ENCODE measurements at places on chromosomes 1 and 21.

DNA sequence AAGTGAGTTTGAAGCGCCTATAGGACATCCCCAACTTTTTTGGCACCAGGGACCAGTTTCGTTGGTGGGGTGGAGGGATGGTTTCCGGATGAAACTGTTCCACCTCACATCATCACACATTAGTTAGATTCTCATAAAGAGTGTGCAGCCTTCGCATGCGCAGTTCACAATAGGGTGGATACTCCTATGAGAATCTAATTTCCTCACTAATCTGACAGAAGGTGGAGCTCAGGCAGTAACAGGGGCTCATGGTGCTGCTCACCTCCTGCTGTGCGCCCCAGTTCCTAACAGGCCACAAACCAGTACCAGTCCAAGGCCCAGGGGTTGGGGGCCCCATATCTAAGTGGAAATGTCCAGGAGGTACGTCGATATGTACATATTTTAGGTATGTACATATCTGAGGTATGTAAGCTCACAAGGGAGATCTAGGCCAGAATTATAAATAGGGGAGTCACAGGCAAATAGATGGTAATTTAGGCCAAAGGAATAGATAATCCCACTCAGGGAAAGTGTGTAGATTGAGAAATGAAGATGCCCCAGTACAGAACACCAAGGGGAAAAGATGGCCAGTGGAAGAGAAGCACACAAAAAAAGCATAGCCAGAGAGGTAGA, 27.5 kb upstream of the RASAL2 start:
- no peak for DNase-seq

GRCh38 chr1:152191260-152191659, 32.2 kb upstream of the RPTN start:
- DNase-seq: no peak

- no peak for DNase-seq
Measured at GRCh38 chr1:154091706-154092105, 63.2 kb downstream of the NUP210L start.

DNA sequence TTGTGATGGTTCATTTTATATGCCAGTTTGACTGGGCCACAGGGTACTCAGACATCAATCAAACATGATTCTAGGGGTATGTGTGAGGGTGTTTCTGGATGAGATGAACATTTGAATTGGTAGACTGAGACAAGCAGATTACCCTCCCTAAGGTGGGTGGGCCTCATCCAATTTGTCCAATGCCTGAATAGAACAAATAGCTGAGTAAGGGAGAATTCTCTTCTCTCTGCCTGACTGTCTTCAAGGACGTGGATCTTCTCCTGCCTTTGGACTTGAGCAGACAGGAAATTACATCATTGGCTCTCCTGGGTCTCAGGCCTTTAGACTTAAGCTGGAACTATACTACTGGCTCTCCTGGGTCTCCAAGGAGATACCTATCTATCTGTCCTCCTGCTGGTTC, 64.4 kb downstream of the SUSD4 start:
- no peak for DNase-seq

DNA sequence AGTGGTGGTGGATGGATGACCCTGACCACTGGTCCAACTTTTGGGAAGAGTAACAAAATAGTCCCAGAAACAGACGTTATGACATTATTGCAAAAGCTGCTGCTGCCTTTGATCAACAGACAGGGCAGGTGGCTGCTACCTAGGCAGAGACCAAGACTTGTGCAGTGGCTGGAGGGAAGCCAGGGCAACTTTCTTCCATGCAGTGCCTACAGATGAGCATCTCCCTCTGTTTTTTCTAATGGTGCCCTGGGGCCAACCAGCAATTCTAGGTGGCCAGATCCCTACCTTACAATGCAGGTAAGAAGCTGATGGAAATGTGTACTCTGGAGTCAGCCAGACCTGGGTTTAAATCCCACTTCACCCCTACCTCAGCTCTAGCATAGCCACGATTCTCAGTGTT, 283.1 kb upstream of the POU3F1 start:
- DNase-seq: no peak

DNA sequence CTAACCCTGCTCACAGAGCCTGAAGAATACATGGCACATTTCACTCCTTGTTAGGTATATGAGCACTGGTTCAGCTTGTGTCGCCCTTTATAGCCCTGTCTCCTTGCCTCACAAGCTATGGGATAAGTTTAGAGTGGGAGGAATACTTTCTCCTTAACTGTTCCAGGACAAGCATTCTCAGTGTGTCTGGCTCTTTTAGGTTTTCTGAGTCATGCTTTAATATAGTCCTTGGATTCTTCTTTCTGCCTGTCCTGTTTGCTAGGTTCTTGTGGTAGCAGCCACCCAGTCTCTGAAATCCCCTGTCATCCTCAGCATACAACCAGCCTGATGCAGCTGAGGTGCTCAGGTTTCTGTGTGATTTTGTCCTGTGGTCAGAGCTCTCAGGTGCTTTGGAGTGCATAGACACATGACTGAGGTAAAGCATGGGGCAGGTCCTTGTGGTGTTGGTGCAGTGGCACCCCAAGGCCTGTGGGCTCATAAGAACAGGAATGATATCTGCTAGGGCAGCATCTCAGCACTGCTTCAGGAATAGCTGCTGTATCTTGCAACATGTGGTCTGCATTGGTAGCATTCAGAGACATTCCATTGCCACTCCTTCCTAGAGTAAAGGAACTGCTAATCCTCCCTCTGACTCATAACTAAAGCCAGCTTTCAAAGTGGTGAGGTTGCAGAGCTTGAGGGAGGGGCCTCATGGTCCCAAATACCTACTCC, 14.2 kb upstream of the CASQ2 start:
- DNase-seq: no peak

DNA sequence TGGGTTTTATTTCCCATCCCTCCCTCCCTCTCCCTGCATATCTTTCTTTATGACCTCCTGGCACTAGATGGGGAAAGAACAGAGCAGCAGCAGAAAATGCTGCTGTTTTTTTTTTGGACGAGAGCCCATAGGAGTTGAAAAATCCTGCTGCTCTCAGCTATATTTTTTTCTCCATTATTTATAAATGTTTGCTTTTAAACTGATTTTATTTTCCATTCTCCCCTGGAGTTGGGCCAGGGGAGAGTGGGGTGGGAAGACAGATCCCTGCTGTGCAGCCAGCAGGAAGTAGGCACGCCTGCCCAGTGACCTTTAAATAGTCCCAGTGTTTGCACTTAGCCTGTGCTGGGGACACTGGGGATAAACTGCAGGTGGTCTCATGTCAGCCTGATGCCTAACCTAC, 17.4 kb downstream of the SFT2D2 start:
- DNase-seq: no peak

DNA sequence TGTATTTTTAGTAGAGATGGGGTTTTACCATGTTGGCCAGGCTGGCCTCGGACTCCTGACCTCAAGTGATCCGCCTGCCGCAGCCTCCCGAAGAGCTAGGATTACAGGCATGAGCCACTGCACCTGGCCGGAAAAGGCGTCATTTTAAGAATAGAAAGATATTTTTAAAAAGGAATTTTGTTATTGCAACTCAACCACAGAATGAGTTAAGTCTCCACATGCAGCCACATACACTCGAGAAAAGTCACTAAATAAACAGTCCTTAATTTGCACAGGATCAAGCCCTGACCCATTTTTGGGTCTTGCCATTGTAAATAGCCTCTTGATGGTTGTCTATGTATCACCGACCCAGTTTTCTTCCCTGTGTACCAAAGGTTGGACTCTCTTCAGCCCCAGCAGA, 85.5 kb downstream of the FBXO2 start:
- no peak for DNase-seq

DNA sequence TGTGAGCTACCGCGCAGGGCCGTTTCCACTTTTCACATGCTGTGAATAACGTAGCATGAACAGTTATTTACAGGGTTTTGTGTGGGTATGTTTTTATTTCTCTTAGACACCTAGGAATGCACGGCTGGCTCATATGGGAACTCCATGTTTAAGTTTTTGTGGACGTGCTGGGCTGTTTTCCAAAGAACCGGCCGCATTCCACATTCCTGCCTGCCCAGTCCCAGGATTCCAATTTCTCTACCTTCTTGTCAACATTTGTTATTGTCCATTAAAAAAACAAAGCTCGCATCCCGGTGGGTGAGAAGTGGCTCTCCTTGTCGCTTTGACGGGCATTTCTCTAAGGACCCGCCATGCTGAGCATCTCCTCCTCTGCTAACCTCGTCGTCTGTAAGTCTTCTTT, 47.1 kb upstream of the LRRC3 start:
- DNase-seq: no peak

DNA sequence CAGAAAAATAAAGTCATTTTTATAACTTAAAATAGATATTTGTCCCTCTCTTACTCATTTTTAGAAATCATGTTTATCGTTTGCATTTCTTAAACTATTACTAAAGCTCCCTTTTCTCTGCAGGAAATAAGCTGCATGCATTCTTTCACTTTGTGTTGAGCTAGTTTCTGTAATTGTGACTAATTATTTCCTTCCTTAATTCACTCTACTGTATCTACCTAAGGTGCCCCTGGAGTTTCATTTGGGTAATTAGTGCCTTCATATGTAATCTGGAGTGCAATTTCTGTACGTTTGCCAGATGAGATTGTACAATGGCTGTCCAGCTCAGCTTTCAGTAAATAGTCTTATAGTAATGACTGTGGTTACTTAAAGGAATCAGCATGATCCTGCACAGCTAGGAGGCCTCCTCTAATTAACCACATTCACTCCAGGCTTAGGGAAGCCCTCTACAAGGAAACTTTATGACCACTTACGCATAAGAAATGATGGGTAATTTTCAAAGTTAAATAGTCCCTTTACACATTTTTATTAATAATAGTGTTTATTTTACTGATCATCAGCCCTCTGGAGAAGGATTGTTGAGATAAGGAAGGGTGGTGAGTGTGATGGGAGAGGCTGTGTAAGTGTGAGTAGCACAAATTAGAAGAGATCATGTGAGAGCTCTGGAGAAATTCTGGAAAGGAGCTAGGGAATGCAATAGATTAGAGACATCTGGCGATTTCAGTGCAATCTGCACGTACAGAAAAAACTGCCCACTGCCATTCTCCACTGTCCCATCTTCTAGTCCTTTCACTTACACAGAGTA, 86.8 kb downstream of the LRRC8C start:
- DNase-seq: no peak

- DNase-seq: peak; percentile 39
Measured at GRCh38 chr21:45264912-45265515, 22.7 kb downstream of the POFUT2 start.

GRCh38 chr1:61254634-61255357, 172.4 kb downstream of the NFIA start:
- DNase-seq: no peak

DNA sequence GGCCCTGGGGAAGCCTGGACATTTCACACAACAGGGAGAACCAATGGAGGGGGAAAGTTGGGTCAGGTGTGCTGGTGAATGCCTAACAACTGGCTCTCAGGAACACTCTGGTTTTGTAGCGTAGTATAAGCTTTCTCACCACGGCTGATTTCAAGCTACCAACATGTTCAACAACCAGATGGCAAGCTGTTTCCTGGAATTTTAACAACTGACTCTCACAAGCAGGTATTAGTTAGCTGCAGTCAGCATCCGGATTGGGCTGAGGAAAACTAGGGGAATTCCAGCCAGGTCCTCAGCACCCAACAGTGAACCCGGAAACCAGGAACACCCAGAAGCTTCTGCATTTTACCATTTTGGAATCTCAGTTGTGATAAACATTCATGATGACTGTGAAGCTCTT, 162.3 kb upstream of the CAMK1G start:
- DNase-seq: no peak

DNA sequence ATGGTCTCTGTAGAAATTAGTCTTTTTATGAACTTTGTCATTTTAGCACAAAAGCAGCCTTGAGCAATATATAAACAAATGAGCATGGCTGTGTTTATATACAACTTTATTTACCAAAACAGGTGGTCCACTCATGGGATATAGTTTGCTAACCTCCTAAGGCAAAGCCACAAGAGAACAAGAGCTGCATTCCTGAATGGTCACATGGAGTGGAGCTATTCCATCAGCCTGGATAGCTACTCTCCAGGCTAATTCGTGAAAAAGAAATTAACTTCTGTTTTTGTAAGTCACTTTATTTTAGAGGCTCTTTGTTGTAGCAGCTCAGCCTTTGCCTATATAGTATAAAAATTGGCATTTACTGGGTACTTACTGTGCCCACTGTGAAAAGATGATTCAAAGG, 163.3 kb upstream of the FAM78B start:
- DNase-seq: no peak

DNA sequence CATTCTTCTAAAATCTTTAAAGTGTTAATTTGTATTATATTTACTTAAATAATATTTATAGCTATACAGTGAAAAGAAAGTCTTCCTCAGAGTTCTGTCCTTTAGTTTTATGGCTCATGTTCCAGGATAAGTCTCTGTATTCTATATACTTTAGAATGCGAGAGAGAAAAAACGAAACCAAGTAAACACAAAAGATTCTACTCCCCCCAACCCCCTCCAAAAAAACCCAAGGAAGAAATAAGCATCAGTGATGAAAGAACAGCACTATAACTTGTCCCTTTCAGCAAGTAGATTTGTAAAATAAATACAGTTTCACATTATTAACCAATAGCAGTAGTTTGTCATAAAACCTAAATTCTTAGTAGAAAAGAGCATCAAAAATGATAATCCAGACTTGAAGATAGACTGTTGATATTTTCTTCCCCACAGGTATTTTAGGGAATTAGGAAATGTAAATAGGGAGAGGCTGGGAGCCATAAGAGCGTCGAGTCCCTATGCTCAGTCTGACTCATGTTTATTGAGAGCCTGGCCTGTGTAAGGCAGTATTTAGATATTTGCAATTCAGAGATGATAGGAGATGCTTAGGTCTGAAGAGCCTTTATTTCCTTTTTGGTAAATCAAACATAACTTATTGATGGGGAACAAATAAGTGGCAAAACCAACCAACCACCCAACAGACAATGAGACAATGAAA, 35.5 kb downstream of the CDC14A start:
- DNase-seq: no peak

DNA sequence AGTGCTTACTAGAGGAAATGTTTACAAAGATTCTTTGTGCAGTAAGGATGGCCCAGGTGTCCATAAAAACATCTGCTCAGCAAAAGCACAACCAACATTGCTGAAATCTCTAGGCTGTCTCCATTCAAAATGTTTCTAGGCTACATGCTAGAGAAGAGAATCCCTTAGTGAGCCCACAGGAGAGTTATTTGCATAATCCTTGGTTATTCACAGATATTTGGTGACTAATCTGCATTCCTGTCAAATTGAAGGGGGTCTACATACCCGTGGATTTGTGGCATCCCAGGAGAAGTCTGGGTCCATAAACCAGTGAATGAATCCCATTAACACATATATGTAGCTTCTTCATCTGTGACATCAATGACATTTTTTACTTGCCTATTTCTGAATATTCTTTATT, 261.3 kb upstream of the ESRRG start:
- no peak for DNase-seq

DNA sequence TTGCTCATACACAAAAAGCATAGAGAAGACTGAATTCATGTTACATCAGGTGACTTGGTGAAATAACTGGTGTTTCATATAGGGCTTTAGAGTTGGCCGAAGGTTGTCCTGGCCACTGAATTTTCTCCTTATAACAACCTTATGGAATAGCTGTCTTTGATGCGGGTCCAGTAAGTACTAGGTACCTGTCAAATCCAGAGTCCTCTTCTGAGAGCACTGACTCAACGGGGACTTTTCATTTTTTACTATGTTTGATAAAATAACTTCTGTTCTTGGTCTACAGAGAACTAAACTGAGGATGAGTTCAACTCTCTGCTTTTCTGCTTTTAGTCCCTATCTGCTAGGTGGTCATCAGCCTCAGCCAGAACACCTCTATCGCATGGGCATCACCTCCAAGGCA, 76.1 kb upstream of the JAK1 start:
- no peak for DNase-seq
